ENCODE measurements at places on chromosomes 12 and 14.

DNA sequence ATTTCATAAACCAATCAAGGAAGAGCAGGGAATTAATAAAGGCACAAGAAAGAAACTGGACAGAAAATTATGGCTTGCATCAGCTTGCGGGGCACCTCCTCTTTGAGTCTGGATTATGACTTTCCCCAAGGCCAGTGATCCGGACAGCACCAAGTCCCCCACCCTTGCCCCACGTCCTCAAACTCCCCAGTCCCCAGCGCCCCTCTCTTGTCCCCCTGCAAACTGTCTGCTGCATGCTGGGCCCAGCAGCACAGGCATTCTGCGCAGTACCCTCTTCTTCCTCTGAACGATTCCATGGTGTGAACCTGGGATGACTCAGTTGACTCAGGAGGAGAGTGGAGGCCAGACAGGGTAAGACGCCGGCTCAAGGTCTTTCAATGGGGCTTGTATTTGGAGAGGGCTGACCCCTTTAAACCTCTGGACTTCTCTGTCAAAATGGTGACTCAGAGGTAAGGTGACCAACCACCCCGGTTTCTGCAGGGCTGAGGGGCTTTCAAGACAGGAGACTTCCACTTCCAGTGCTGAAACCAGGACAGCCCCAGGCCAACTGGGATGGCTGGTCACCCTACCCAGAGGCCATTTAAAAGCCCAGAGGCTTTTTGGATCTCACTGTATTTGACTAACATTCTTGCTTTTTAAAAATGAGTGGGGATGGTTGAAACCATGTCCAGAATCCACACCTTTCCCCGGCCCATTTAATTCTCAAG, 13.5 kb downstream of the C14orf132 start:
- DNase-seq: no peak

GRCh38 chr14:75565056-75565455, 13.4 kb upstream of the FLVCR2 start:
- no peak for DNase-seq

GRCh38 chr12:22573181-22573580, 28.8 kb upstream of the C2CD5 start:
- DNase-seq: no peak

GRCh38 chr12:75977590-75977951, 54.0 kb downstream of the PHLDA1 start:
- no peak for DNase-seq

GRCh38 chr14:92690171-92691011, 58.0 kb downstream of the LGMN start:
- DNase-seq: peak; percentile 81

DNA sequence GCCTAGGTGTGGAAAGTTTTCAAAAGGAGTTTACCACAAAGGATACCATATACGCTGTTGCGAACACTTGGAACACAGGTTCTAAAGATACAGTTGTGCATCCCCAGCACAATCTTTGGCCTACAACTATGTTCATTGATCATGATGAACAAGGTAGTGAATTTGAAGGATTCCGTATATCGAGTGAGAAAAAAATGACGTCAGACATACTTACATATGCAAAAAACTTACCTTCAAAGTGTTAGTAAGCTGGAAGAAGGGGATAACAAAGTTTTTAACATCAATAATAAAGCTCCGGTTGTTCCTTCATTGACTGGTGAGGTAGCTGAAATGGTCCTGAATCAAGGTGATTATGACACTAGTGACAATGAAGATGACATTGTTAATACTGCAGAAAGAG, 133.9 kb upstream of the PDE3A start:
- DNase-seq: no peak

GRCh38 chr14:52080808-52081755, 12.2 kb upstream of the NID2 start:
- no peak for DNase-seq

GRCh38 chr14:100533656-100534485, 53.3 kb downstream of the BEGAIN start:
- no peak for DNase-seq

- DNase-seq: no peak
Measured at GRCh38 chr12:102652645-102653313, 172.4 kb upstream of the IGF1 start.

- no peak for DNase-seq
Measured at GRCh38 chr14:91164676-91165075, 50.8 kb downstream of the DGLUCY start.

- DNase-seq: no peak
Measured at GRCh38 chr14:31592631-31593030, 31.4 kb downstream of the NUBPL start.

DNA sequence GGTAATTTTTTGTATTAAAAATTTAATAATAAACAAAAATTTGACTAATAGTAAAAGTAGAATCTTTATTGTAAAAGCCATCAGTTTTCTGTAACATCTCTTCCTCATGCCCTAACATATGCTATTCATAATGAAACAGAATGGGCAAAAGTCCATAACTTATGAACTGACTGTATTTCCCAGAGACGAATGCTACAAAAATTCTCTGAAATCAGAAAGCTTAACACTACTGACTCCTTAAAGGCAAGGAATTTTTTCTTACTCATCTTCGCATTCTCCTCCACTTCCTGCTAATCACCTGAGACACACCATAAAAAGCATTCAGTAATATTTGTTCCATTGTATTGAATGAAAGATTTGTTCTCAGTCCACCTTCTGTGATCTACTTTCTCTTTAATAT, 17.6 kb downstream of the MON2 start:
- DNase-seq: no peak

GRCh38 chr12:56714431-56714929, 10.6 kb downstream of the NACA start:
- DNase-seq: no peak

GRCh38 chr12:6189028-6189427, 11.2 kb upstream of the CD9 start:
- DNase-seq: no peak

GRCh38 chr12:107670999-107671643, 14.5 kb upstream of the PWP1 start:
- DNase-seq: no peak

GRCh38 chr12:111066744-111067437, 146.5 kb upstream of the MYL2 start:
- DNase-seq: no peak

GRCh38 chr12:77734214-77734883, 96.3 kb upstream of the NAV3 start:
- DNase-seq: no peak

GRCh38 chr12:2481951-2482350, 312.8 kb upstream of the FKBP4 start:
- no peak for DNase-seq

- DNase-seq: no peak
Measured at GRCh38 chr14:54168489-54168888, 211.9 kb upstream of the BMP4 start.

GRCh38 chr12:97051341-97051740, 144.3 kb downstream of the NEDD1 start:
- no peak for DNase-seq

- no peak for DNase-seq
Measured at GRCh38 chr14:30855345-30856037, 18.9 kb upstream of the COCH start.

DNA sequence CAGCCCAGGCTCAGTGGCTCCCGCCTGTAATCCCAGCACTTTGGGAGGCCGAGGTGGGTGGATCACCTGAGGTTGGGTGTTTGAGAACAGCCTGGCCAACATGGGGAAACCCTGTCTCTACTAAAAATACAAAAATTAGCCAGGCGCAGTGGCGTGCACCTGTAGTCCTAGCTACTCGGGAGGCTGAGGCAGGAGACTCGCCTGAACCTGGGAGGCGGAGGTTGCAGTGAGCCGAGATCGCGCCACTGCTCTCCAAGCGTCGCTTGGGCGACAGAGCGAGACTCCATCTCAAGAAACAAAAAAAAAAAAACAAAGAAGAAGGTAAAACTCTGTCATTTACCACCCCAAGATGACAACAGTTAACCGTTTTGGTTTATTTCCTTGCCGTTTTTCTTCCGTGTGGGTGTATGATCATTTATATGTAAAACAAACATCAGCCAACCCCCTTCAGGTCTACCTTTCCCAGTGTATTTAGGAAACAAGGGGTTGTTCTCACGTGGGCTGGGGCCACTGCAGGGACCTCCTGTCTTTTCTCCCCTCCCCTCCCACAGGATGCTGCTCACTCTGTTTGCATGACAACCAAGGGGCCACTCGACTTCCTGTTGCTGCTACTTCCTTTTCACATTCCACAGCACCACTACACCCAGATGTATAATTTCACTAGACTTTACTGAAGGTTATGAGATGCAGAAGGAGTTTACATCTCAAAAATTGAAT, 13.6 kb downstream of the TTC9 start:
- no peak for DNase-seq

GRCh38 chr12:19005257-19005801, 124.2 kb upstream of the PLEKHA5 start:
- no peak for DNase-seq

GRCh38 chr12:29023436-29024076, 125.5 kb upstream of the FAR2 start:
- DNase-seq: no peak

GRCh38 chr14:41446008-41446407, 160.7 kb upstream of the LRFN5 start:
- DNase-seq: no peak

DNA sequence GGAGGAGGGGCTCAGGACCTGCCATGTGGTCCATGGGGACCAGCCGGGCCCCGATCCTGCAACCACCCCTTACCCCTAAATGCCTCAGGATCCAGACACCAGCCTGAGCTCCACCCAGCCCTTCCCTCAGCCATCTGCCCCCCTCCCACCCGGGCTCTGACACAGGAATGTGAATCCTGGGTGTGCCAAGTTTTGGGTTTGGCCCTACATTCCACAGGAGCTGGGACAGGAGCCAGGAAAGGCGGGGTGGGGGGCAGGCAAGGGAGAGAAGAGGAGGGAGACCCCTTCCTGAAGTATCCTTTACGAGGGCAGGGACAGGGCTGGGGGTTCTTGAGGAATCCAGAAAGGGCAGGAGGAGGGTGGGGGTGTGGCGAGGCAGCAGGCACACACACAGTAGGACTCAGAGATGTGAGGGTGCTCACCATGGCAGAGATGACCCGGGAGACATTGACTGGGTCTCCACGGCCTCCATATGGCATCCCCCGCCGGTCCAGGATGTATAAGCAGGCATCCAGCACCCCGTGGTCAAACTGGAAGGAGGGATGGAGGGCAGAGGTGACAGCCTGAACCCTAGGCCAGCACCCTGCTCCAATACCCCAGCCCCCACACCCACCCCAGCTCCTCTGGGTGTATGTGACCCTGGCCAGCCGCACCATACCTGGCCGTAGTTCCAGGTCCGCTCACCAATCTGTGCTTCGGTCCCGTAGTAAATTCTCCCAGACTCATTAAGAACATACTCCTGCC, 3.5 kb downstream of the TGM1 start:
- no peak for DNase-seq

GRCh38 chr14:78959674-78960264, 789.6 kb downstream of the NRXN3 start:
- DNase-seq: peak; percentile 25

DNA sequence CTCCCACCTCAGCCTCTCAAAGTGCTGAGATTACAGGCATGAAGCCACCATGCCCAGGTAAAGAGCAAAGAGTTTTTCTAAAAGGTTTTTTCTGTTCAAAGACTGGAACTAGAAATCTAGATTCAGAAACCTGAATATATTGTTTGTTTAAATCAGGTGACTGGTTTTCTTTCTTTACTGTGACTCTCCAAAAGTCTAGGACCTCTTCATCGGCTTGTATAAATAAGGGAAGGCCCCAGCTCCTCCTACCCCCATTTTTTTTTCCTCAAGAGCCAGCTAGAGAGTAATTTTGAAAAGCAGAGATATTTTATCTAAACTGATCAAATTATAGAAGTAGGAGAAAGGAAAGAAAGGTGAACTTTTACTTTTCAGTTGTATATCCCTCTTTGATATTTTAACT, 48.0 kb downstream of the TMEM116 start:
- no peak for DNase-seq

DNA sequence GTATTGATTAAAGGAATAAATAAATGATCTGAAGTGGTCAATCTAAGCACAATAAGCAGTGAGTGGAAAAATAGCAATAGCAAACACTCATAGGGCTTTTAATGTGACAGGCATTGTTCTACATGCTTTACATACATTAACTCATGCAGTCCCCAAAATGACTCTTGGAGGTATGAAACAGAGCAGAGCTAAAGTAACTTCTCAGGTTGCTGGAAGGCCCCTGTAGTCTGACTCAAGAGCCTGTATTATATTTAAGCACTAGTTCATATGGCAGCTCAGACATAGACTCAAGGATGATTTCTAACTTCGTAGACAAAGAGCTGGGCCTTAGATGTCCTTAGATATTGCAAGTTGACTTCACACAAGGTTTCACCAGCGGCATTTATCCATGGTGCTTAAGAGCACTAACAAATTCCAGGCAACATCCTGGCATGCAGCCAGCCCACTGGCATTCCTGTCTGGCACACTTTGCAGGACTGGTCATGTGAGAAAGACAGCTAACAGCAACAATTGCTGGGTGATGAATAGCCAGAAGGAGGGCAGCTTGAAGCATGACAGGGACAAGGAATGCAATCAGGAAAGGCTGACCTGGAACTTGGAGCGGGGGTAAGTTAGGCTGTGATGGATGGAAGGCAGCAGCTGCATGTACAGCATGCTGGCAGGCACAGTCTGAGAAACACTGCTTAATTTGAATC, 22.9 kb upstream of the KTN1 start:
- no peak for DNase-seq

GRCh38 chr14:60684203-60684602, 34.9 kb upstream of the SIX1 start:
- no peak for DNase-seq

DNA sequence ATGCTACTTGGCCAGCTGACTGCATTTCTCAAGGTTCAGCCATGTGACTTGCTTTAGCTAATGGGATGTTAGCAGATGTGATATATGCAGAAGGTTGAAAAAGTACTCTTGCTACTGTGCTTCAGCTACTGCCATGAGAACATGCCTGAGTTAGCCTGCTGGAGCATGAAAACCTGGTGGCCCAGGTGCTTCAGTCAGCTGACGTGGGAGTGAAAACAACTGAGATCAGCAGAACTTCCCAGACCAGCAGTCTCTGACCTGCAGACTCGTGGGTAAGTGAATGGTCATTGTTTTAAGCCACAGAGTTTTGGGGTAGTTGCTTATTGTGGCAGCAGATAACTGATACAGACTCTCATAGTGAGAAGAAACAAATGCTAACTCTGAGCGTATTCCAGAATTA, 118.6 kb upstream of the GRIN2B start:
- no peak for DNase-seq

DNA sequence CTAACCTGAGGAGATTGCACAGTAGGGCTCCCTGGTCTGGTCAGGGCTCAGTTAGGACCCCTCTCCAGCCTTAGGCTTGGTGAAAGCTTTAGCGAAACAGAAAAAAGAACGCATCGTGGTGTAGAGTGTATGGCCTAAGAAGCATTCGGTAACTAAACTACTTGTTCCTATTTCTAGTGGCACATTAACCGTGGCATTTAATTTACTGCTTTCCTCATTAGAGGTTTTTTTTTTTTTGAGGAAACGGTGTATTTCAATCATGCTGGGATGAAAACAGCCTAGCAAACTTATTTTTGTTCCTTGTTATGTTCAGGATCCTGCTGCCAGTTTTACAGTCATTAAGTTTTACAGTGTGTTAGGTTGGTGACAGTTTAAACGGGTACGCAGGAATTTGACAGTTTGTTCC, 518 bp upstream of the OSBPL8 start:
- DNase-seq: no peak

Measured in HuH-7.5 (cell line).